Activated B cell treated with CpG ODN at 0.5 μM for 24 hours (primary cell): ENCODE measurements at places on chromosomes 4 and X.

DNA sequence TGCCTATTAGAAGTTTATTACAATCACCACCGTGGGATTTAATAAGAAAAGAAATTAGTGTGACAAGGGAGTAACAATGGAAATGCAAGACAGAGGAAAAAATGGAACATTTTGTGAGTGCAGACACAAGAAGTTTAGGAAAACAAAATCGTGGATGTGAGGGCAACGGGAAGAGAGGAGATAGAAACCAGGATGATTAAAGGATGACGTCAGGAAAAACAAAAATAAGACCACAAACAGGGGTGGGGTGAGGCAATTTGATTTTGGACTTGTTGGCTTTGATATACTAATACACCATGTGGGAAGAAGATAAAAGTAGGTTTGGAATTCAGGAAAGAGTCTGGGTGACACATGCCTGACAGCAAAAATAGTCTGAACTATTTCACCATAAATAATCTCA lies 38.2 kb upstream of the GPM6A start:
- H3K4me3 ChIP-seq, result no peak overlapping the region
- no peaks in the 10 kb centered on the region for H3K27me3 ChIP-seq
- H3K4me1 ChIP-seq, result no peaks in the 10 kb centered on the region
- H3K36me3 ChIP-seq, result no peaks in the 10 kb centered on the region
- H3K27ac ChIP-seq, result no peak overlapping the region
- DNase-seq, result no peak

DNA sequence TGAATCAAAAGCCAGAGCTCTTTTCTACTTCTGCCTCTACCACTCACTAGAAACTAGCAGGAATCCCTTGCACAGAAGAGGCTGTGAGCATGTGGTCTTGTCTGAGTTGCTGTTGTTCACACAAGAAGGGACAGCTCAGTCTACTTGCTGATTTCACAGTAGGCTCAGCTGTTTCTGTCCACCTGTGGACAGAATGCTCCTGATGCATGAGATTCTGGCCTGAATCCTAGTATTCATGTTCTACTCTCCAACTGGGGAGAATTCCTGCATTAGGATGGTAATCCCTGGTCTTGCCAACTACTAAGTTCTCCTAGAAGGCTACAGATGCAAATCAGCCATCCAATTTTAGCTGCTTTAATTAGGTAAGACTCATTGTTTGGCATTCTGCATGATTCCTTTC lies 112.8 kb downstream of the PPA2 start:
- no peak overlapping the region for H3K27ac ChIP-seq
- no peak for DNase-seq
- H3K36me3 ChIP-seq, result peaks cover 25% of the 10 kb centered on the region

GRCh38 chr4:168868044-168868781 lies 141.8 kb downstream of the CBR4 start:
- H3K4me1 ChIP-seq, result no peaks in the 10 kb centered on the region
- H3K27me3 ChIP-seq, result peaks cover 9% of the 10 kb centered on the region
- H3K36me3 ChIP-seq, result no peaks in the 10 kb centered on the region
- no peak overlapping the region for H3K4me3 ChIP-seq
- DNase-seq, result no peak

DNA sequence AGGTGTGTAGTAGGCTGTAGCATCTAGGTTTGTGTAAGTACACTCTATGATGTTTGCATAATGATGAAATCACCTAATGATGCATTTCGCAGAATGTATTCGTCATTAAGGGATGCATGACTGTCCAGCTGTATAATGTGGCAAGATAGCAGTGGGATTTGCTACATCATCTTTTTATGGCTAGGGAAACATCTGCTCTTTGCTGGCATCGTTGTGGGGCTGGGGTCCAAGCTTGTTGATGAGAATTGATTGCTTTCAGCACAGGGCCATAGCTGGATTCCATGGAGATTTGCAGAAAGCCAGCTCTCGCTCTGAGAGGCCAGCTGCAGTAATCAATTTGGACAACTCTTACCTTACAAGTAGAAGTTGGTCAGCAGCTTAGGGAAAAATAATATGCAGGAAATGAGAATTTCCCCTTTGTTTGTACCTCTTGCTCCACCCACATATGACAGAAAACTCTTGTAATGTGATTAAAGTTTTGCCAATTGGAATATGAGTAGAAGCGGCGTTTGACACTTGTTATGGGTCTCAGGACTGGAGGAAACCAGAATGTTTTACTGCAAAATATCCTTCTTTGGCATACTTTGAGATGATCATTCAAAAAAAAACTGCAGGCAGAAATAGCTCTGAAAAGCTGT lies 310.5 kb downstream of the RAPGEF2 start:
- H3K27ac ChIP-seq, result no peak overlapping the region
- H3K4me3 ChIP-seq, result no peak overlapping the region
- H3K27me3 ChIP-seq, result peaks cover 3% of the 10 kb centered on the region

- DNase-seq, result no peak
- no peaks in the 10 kb centered on the region for H3K36me3 ChIP-seq
- H3K27ac ChIP-seq, result no peak overlapping the region
Measured at GRCh38 chr4:13635286-13635799, 7.8 kb upstream of the BOD1L1 start.

GRCh38 chr4:88799900-88800299 lies 102.3 kb upstream of the NAP1L5 start:
- no peaks in the 10 kb centered on the region for H3K4me1 ChIP-seq
- peaks cover 2% of the 10 kb centered on the region for H3K27me3 ChIP-seq
- DNase-seq, result no peak
- H3K36me3 ChIP-seq, result no peaks in the 10 kb centered on the region

- H3K4me1 ChIP-seq, result peaks cover 5% of the 10 kb centered on the region
- H3K27me3 ChIP-seq, result no peaks in the 10 kb centered on the region
- no peak overlapping the region for H3K4me3 ChIP-seq
- H3K27ac ChIP-seq, result no peak overlapping the region
- no peaks in the 10 kb centered on the region for H3K36me3 ChIP-seq
Measured at GRCh38 chr4:113844369-113844768, 82.8 kb upstream of the CAMK2D start.

DNA sequence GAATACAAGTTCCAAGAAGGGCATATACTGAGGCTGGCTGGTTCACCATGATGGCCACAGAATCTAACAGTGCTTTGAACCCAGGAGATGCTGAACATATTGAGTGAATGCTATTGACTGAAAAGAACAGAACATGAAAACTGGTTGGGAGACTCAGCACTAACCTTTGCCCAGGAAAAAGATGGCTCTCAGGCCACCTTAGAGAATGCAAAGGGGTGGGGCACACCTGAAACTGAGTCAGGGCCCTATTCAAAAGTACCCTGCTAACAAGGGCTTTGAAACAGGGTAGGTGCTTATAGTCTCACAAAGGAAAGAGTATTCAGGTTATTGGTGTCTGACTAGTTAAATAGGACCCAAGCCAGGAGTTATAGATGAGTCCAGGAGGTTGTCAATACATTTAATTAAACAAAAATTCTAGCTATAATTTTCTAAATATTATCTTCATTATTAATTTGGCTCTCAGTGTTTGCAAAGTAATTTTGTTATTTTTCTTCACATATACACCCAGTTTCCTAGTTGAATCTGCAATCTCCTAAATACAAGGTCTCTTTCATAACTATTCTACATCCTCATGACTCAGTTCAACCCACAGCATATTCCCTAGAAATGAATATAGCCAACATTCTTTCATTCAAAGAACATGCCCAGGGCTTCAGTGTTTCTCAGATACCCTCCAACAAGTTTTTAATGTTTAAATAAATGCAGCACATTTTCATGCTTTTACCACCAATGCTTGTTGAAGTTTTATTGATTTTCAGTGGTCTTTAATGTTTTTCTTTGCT lies 144.2 kb upstream of the RAPGEF2 start:
- H3K4me3 ChIP-seq, result no peak overlapping the region
- no peaks in the 10 kb centered on the region for H3K4me1 ChIP-seq
- H3K36me3 ChIP-seq, result no peaks in the 10 kb centered on the region

- H3K27ac ChIP-seq, result no peak overlapping the region
- DNase-seq, result no peak
- H3K4me1 ChIP-seq, result no peaks in the 10 kb centered on the region
- no peak overlapping the region for H3K4me3 ChIP-seq
- peaks cover 1% of the 10 kb centered on the region for H3K36me3 ChIP-seq
Measured at GRCh38 chrX:7318661-7319060, 170.7 kb upstream of the PUDP start.

DNA sequence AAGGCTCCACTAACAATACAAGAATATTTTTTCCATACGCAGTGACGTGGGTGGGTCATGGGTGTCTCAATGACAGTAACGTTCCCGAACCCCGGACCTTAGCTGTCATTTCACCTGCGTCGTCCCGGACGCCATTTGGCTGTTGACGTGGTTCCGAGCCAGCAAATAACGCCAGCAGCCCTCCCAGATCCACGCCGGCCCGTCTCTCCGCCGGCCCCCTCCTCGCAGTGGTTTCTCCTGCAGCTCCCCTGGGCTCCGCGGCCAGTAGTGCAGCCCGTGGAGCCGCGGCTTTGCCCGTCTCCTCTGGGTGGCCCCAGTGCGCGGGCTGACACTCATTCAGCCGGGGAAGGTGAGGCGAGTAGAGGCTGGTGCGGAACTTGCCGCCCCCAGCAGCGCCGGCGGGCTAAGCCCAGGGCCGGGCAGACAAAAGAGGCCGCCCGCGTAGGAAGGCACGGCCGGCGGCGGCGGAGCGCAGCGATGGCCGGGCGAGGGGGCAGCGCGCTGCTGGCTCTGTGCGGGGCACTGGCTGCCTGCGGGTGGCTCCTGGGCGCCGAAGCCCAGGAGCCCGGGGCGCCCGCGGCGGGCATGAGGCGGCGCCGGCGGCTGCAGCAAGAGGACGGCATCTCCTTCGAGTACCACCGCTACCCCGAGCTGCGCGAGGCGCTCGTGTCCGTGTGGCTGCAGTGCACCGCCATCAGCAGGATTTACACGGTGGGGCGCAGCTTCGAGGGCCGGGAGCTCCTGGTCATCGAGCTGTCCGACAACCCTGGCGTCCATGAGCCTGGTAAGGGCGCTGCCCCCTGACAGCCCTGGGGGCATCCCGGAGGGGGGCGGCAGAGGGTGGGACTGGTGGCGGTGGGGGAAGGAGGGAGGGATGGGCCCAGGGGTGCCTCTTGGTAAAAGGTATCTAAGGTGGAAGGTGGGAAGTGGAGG lies at the start of gene CPE:
TSS of gene CPE (plus strand) at position 264 of the 933 bp plus-strand sequence. CDS start at position 478, 214 bp downstream.
- H3K36me3 ChIP-seq, result no peaks in the 10 kb centered on the region
- peak; percentile 40 for DNase-seq
- peak within 1 kb of the TSS; percentile 65 for H3K4me3 ChIP-seq
- peaks cover 10% of the 10 kb centered on the region for H3K4me1 ChIP-seq
- peaks cover 43% of the 10 kb centered on the region for H3K27me3 ChIP-seq
- no peak within 1 kb of the TSS for H3K27ac ChIP-seq

- H3K36me3 ChIP-seq, result no peaks in the 10 kb centered on the region
- peaks cover 4% of the 10 kb centered on the region for H3K27me3 ChIP-seq
- no peak for DNase-seq
- peaks cover 4% of the 10 kb centered on the region for H3K4me1 ChIP-seq
- no peak overlapping the region for H3K4me3 ChIP-seq
Measured at GRCh38 chrX:71859637-71860036, 51.0 kb upstream of the NHSL2 start.

DNA sequence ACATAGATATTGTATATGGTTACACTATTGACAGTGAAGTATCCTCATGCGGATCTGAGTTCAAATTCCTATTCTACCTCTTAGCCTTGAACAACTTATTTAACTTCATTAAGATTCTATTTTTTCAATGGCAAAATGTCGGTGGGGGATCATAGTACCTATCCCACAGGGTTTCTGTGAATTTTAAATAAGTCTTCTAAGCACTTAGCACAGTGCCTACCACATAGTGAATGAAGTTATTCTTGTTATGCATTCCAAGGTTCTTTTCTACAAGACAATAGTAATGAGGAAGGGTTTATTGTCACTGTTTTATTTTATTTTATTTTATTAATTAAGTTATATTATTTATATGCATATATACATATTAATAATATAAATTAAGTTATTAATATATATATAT lies 8.8 kb upstream of the ENAM start:
- H3K4me1 ChIP-seq, result peaks cover 3% of the 10 kb centered on the region
- no peaks in the 10 kb centered on the region for H3K36me3 ChIP-seq
- no peak for DNase-seq
- H3K4me3 ChIP-seq, result no peak overlapping the region
- no peaks in the 10 kb centered on the region for H3K27me3 ChIP-seq

DNA sequence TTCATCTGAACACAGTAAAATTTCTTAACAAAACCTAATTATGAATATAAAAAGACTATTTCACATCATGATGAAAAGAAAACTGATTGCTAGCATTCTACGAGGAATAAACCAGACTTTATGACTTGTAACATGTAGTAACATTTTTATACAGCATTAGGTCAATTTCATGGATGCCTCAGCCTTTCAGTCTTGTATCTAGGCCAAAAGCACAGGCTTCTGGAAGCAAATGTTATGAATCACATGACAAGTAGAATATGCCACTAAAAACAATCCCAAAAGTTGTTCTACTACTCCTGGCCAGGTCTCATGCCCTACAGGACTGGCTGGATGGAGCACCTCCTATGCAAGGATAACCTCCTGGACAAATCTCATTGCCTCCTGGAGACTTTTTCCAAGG lies 101.2 kb downstream of the ARHGAP6 start:
- DNase-seq, result no peak
- no peak overlapping the region for H3K4me3 ChIP-seq
- H3K27ac ChIP-seq, result no peak overlapping the region
- no peaks in the 10 kb centered on the region for H3K4me1 ChIP-seq
- H3K36me3 ChIP-seq, result no peaks in the 10 kb centered on the region
- H3K27me3 ChIP-seq, result no peaks in the 10 kb centered on the region

- peaks cover 16% of the 10 kb centered on the region for H3K36me3 ChIP-seq
- no peaks in the 10 kb centered on the region for H3K27me3 ChIP-seq
- peaks cover 16% of the 10 kb centered on the region for H3K4me1 ChIP-seq
Measured at GRCh38 chrX:19715711-19716638, 171.4 kb downstream of the SH3KBP1 start.

- H3K36me3 ChIP-seq, result no peaks in the 10 kb centered on the region
- H3K27ac ChIP-seq, result no peak overlapping the region
- no peaks in the 10 kb centered on the region for H3K4me1 ChIP-seq
- no peak overlapping the region for H3K4me3 ChIP-seq
Measured at GRCh38 chr4:177191991-177192390, 117.7 kb upstream of the NEIL3 start.

- H3K4me1 ChIP-seq, result no peaks in the 10 kb centered on the region
- H3K4me3 ChIP-seq, result no peak overlapping the region
- no peaks in the 10 kb centered on the region for H3K36me3 ChIP-seq
- no peak overlapping the region for H3K27ac ChIP-seq
- DNase-seq, result no peak
Measured at GRCh38 chr4:12928751-12929150, 555.4 kb downstream of the RAB28 start.

DNA sequence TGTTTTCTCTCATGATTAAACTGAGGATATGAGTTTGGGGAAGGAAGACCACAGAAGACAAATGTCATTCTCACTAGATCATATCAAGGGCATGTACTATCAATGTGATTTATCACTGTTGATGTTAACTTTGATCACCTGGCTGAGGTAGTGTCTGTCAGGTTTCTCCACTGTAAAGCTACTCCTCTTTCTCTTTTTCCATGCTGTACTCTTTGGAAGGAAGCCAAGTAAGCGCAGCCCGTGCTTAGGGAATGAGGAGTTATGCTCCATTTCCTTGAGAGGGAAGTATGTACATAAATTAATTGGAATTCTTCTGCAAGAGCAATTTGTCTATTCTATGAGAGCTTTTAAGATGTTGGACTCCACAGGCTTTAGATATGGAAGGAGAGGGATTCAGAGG lies 4.0 kb upstream of the KANTR start:
- no peak overlapping the region for H3K4me3 ChIP-seq
- DNase-seq, result no peak
- peaks cover 31% of the 10 kb centered on the region for H3K4me1 ChIP-seq
- H3K36me3 ChIP-seq, result peaks cover 23% of the 10 kb centered on the region

- no peak overlapping the region for H3K27ac ChIP-seq
- H3K4me1 ChIP-seq, result no peaks in the 10 kb centered on the region
- H3K36me3 ChIP-seq, result no peaks in the 10 kb centered on the region
- H3K27me3 ChIP-seq, result no peaks in the 10 kb centered on the region
- DNase-seq, result no peak
- H3K4me3 ChIP-seq, result no peak overlapping the region
Measured at GRCh38 chr4:52408032-52408431, 251.1 kb downstream of the USP46 start.
